ENCODE measurements at places on chromosomes 7 and 10. TPM values are rescaled to one million over a fixed set of nuclear protein-coding genes. Genes with fewer than 3 reads are reported as not detected.

GRCh38 chr7:75010036-75010435 is 45.5 kb downstream of the CASTOR2 start:
- DNase-seq, result no peak

DNA sequence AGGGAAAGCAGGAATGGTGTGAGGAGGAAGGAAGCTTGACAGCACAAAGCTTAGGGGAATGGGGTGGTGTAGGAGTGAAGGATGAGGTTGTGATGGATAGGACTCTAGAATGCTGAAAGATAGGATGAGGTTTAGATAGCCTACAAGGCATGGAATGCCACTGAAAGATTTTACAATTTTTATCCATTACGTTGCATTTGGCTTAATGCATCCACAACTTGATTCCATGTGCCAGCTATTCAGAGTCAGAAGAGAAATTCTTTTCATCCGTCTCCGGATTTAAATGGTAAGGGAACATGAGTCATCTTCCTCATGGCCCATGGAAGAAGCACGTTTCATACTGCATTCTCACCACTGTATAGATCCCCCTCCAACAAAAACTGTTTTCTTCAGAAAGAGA is 212.4 kb upstream of the BMPER start:
- DNase-seq, result no peak

The HACD1 gene
- 71.6 TPM for total RNA-seq

- DNase-seq, result no peak
Measured at GRCh38 chr10:49056356-49056755, 59.0 kb downstream of the VSTM4 start.

The TRPV5 gene
- total RNA-seq, result not detected

The WDR11 gene
- total RNA-seq, result 54.6 TPM

The EPO gene
- not detected for total RNA-seq

The SLC29A3 gene
- total RNA-seq, result 2.4 TPM

DNA sequence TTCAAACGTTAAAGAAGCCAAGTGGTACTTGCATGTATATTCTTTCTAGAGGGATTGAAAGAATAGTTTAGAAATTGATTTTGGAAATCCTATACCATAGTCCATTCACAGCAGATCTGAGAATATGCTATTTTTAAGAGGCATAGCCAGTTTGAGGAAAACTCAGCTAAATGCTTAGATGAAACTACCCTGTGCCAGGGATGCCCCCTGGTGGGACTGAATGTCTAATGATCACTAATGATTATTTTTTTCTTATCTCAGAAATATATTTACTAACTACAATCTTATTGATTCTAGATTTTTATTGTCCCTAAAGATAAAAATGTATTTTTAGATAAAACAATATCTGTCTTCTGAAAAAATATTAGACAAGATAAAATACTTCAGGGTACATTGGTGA is 844.9 kb upstream of the PHF14 start:
- no peak for DNase-seq

DNA sequence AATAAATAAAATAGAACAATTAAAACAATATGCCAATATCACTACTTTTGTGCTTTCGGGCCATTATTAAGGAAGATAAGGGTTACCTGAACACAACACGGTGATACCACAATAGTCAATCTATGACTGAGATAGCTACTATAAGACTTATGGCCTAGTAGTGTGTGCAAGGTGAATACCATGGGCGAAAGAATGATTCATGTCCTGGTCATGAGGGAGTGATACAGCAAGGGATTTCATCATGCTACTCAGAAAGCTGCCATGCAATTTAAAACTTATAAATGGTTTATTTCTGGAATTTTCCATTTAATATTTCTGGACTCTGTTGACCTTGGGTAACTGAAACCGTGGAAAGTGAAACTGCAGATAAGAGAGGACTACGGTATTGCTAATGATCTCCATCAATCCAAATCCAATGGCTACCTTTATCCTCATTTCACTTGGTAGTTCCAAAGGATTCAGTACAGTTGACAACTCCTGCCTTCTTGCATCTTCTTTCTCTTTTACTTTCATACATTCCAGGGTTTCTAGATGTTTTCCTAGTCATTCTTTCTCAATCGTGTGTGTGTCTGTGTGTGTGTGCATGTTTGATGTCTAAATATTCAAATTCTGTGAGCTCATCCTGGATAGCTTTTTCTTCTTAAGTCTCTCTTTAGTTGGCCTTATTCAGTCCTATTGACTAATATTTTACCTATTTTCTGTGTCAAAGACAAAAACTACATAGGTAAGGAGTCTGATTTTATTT is 100.5 kb upstream of the MAGI2 start:
- DNase-seq, result no peak

The RNF32 gene
- total RNA-seq, result 0.52 TPM

The WIPF3 gene
- total RNA-seq, result 0.51 TPM

DNA sequence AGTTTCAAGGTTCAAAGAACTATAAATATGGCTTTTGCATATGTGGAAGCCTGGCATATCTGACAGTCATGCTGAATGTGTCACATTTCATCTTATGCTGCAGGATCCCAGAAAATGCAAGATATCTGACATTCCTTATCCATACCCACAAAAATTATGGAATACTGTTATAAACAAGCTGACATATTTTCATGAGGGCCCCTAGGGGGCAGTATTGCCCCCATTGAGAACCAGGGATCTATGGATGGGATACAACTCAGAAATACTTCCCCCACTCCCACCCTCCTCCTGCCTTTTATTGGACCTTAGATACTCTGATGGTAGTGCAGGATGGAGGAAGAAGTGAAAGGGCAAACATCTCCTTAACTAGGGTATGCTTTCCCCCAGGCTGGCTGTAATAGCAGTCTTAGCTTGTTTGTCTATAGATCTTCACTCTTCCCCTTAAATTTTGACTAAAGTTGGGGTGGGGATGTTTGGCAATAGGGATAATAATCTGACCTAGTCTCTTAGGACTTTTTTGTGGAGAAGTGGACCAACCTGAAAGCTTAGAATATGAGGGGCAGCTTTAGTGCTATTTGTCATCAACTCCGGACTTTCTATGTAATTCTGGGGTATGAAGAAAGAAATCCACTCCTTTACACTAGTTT is 3.5 kb upstream of the GNGT1 start:
- no peak for DNase-seq

DNA sequence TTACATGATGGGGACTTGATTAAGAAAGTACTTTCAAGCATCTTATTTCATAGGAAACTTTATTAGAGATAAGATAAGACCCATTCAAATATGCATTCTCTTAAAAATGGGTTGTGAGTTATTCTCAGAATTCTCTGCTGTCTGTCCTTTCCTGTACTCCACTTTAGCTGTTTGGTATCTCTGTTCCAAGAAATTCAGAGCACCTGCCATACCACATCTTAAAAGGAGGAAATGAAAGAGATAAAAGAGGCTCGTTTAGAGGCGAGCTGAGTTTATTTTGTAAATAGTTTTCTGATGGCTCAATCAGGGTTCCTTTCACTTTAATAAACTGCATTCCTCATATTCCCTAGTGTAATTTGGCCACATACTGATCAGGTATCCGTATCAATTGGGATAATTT is 87.2 kb downstream of the MDFIC start:
- no peak for DNase-seq

GRCh38 chr7:149883452-149883861 is 9.7 kb downstream of the ATP6V0E2 start:
- DNase-seq, result no peak

DNA sequence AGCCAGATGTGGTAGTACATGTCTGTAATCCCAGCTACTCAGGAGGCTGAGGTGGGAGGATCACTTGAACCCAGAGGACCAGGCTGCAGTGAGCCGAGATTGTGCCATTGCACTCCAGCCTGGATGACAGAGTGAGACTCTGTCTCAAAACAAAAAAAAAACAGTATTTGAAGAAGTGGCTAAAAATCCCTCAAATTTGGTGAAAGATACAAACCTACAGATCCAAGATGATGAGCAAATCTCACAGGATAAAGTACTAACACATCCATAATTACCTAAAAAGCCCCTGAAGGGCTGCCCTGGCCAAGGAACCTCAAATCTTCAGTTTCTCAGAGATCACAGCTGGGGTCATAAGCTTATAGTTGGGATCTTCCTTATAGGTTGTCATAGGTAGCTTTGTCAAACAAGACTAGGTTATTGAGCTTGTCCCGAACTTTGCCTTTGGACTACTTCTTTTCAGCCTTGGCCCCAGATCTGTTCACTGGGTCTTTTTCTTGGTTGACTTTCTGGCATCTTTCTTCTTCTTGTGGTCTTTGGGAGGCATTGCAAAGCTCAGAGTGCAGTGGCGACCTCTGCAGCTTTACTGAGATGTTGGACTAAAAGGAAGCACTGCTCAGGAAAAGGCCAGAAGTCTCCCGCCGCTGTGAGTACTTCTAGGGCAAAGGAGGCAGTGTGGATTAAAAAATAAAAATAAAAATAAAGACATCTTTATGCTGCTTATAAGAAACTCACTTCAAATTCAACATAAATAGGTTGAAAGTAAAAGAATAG is 28.6 kb upstream of the SAR1A start:
- DNase-seq, result no peak

DNA sequence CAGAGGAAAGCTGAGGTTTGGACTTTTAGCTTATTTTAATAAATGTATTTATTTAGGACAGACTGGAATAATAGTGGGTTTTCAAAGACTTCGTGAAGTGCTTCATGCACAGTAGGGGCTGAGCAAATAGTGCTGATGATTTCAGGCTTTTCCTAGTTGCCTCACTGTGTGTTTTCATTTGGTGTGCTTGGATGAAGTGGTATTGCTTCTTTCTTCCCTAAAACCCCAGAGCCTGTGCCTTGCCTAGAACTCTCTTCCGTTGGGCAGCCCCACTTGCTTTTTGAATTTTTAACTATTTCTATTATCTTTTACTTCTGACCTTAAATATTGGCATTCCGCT is 49.6 kb downstream of the ARID5B start:
- no peak for DNase-seq

DNA sequence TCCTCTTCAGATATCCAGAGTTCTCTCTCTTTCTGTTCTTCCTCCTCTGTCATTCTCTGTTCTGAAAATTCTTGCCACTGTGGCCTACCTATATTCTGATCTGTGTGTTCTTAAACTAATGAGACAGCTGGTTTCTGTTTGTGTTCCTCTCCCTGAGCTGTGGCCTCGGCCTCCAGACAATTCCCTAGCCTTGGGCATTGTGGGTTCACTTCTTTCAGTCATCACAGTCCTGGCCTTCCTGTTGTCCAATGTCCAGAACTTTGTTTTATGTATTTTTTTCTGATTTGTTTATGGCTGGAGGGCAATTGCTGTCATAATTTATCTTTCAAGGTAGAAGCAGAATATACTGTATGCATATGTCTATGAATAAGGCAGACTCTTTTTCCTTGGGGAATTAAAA is 173.2 kb upstream of the MTPN start:
- no peak for DNase-seq

The ACSM6 gene
- total RNA-seq, result not detected

The ABCA13 gene
- 0.07 TPM for total RNA-seq

Data from chondrocyte (in vitro differentiated cells).